Activated naive CD8-positive, alpha-beta T cell treated with anti-CD3 and anti-CD28 coated beads for 36 hours (primary cell): ENCODE measurements at places on chromosomes 3 and 15.
A peak's percentile ranks its signal among the peaks of the same experiment; 100 is the strongest.

GRCh38 chr15:52340093-52340492, 44.5 kb upstream of the MYO5C start:
- DNase-seq: no peak

GRCh38 chr3:135491491-135492205, 473.9 kb upstream of the PPP2R3A start:
- DNase-seq: no peak

DNA sequence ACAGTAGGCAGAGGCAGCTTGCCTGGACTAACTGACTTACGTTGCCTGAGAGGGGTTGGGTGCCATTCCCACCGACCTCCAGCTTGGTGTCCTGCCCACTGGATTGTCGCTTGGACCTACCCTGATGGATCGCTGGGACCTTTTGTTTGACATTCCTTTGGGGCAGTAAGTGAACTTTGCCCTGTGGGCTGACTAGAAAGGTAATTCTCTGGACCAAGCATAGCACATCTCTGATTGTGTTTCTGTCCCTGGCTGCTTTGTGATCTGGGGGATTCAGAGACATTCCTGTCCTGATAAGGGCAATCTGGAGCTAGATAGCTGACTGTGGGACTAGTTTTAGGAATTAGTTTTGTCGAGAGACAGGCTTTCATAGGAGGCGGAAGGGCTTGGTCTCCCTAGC, 19.5 kb upstream of the IFT57 start:
- no peak for DNase-seq

DNA sequence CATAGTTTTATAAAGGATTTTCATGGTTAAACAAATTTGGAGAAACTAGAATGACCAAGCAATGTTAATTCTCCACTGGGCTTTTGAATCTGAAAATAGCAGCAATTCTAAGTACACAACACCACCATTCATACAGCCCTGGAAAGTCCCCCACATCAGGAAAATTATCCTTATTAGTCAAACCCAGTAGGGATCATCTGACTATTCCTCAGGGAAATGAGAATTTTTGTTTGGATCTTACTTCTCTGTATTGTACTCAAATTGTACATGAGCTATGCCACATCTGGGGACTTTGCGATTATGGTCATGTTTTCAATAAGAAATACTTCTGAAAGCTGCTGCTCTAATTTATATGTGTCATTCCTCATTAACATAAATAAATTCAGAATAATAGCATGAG, 46.0 kb downstream of the RARB start:
- no peak for DNase-seq

GRCh38 chr3:42493126-42493797, 9.2 kb upstream of the VIPR1 start:
- no peak for DNase-seq

DNA sequence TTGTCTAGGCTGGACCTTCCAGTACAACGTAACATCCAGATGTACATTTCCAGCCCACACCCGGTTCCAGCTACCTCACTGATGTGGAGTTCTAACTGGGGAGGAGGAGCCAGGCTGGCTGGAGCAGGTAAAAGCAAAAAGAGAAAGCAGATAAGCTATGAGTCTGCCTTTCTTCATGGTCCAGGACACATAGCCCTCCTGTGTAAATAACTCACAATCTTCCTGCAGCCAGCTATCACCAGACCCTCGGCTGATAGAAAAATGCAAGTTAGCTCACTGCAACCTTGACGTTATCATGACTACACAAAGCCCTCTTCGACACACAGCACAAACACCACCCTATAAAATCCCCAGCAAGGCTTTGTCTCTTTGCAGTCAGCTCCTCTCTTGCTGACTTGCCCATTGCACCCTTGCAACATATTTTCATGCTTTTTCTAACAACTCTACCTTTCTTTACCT, 20.5 kb upstream of the ELP6 start:
- DNase-seq: no peak

- DNase-seq: no peak
Observed at GRCh38 chr3:15657016-15657415, 55.5 kb downstream of the BTD start.

- no peak for DNase-seq
Observed at GRCh38 chr3:56488812-56489600, 20.7 kb upstream of the ERC2 start.

GRCh38 chr3:58409663-58410062, 24.0 kb downstream of the PDHB start:
- no peak for DNase-seq

GRCh38 chr3:16842272-16843270, 42.2 kb upstream of the PLCL2 start:
- DNase-seq: peak; percentile 66

- no peak for DNase-seq
Observed at GRCh38 chr15:67033012-67033411, 32.4 kb upstream of the SMAD3 start.

- DNase-seq: no peak
Observed at GRCh38 chr15:48631176-48631770, 14.2 kb downstream of the FBN1 start.

DNA sequence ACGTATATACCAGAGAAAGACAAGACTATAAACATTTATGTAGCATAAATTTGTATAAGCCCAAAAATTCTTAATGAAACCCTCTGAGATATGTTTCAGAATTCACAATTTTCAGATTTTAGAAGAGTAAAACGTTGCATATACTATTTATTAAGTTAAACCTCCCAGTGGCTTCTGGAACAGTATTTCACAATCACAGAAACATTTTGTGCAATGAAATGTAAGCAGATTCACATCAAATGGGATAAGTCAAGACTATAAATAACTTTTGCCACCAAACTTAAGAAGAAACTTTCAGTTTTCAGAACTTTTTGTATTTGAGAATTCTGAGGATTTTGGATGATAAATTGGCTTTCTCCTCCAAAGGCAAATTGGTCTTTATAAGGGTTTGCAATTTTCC, 9.2 kb downstream of the SLTM start:
- DNase-seq: no peak

DNA sequence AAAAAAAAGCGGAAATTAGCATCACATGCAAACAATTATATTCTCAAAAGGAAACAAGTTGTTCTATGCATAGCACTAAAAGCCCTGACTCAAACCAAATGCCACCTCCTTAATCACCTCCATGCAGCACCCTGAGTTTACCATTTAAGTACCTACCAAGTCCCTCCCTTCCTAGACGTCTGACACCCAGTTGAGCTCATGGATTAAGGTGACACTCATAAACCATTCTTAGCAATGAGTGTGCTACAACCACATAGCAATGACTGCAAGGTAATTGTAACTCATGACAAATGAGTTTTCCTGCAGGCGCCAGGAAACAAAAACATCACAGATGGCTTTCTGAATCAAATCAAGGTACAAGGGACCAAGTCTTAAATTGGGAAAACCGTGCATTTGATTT, 32.0 kb downstream of the WWTR1 start:
- no peak for DNase-seq

- no peak for DNase-seq
Observed at GRCh38 chr3:146134348-146135117, 26.5 kb downstream of the PLOD2 start.

GRCh38 chr3:42159147-42159546, 68.0 kb downstream of the TRAK1 start:
- no peak for DNase-seq

DNA sequence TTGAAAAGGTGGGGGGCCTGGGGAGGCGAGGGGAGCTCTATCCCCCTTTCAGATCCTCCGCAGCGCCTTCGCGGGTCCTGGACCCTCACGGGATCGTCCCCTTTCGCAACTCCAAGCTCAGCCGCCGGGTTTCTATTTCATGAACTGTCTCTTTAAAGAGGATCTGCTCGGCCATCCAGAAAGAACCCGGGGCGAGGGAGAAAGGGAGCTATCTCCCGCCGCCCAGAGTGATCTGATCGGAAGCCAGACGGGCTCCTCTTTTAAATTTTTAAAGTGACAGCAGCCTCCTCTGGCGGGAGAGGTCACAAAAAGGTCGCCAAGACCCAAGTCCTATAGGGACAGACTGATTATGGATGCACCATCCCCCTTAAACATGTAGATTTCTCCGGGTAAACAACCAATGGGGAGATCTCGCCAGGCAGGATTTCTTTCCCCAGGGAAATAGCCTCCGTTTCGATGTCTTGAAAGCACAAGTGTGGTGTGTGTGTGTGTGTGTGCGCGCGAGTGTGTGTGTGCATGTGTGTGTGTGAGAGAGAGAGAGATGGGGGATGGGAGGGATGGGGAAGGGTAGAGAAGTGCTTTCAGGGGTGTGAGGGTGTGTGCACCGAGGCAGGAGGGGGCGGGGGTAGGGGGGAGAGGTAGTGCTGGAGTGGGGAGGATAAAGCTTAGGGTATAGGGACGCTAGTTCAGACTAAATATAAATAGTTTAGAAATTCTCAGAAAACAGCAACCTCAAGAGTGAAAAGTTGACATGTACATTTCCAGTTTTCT, 516.1 kb downstream of the MECOM start:
- no peak for DNase-seq

GRCh38 chr15:57282686-57283085, 93.6 kb upstream of the CGNL1 start:
- no peak for DNase-seq

GRCh38 chr15:101501703-101502373, 12.3 kb upstream of the PCSK6 start:
- peak; percentile 66 for DNase-seq

DNA sequence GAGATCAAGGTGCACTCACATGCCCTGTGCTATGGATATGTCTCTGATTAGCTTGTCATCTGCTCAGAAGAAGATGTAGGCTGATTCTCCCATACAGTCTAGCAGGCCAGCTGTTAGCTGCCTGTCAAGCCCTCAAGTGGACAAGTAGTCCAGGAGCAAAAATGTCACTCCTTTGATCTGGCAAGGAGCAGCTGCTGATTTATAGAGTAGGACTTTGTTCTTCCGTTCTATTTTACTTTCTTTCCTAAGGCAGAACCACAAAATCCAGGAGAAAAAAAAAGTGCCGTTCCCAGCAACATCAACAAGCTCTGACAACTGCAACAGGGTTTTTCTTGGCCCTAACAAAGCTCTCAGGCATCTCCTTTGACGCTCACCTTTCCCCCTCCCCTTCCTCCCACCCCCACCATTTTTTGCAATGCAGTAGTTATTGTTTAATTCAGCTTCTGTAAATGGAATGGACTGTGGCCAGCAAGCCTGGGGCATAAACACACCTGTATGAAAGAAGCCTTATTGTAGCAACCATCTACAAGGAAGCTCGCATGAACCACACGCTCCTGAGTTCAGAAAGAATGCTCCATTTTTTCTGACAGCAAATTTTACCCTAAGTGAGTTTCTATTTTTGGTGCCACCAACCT, 196.3 kb downstream of the MEIS2 start:
- no peak for DNase-seq

DNA sequence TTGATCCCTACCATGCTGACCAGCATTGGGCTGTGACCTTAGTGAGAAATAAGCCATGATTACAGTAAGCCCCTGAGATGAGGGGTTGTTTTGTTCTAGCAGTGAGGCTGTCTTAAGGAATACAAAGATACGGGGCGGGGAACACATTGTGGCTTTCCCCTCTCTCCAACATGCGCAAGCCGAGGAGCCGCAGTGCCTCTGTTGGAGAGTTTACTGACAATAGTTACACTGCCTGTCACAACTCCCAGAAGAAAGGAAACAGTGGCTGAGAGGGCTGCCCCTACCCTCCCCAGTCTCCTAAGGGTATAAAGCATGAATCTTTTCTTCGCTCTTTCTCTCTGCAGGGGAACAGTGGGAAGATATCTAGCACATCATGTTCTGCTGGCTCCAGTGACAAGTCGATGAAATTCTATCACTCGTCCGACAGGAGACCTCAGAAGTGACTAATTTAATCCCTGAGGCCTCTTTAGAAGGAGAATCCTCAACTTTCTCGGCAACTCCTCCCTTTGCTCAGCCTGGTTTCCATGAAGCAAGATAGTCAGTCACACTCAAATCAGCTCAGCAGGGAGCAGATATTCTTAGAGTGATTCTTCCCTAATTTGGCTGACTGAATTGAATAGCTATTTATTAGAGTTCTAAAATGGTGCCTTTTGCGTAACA, 409.0 kb upstream of the PROK2 start:
- DNase-seq: no peak

GRCh38 chr15:41989573-41990242, 17.4 kb upstream of the EHD4 start:
- DNase-seq: peak; percentile 78

DNA sequence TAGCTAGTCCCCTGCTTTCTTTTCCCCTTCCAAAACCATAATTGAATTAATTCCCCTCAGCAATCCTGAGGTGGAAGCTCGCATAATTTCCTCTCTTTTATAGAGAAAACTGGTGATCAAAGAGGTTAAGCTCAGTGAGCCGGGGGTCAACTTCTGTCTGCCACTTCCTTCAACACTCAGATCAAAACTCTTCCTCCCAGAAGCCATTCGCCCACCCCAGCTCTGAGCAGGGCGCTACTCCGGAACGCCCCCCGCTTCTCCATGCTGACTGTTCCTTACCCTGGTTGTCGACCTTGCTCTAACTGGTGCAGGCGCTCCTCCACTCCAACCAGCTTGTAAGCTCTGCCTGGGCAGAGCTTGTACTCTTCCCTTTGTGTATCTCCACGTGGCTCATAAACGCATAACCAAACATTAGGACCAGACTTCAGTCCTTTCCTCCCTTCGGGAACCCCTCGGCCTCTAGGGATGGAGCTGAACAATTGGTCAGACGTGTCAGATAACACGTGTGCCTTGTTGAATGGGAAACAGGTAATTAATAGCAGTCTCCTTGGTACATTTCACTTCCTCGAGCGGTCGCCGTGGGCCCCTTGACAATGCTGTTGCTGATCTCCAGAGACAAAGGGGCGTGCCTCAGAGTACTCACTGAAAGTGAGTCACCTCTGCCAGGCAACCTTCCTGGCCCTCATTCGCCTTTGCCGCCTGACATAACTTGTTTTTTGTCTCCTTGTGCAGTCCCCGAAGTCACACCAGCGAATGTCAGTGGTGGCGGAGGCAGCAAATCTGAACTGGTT, 71.8 kb downstream of the IL5RA start:
- no peak for DNase-seq

DNA sequence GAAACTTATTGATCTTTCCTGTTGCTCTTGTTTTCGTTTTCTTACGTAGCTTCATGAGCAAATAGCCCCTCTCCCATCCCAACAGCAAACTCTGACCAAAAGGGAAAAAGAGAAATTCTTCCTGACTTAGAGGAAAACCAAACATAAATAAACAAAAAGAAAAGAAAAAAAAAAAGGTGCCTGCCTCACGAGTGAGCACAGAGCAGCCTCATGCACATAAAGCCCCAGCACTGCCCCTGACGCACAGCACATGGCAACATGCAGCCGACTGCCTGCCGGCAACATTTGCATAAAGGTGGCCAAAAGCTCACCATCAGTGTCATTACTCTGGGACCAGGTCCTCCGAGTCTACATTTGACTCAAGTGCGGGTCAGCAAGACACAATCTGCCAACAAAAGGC, 6.4 kb downstream of the POC1A start:
- no peak for DNase-seq

GRCh38 chr3:28949580-28949979, 331.3 kb upstream of the RBMS3 start:
- DNase-seq: no peak

- DNase-seq: no peak
Observed at GRCh38 chr3:31262201-31262600, 270.5 kb upstream of the STT3B start.
